ENCODE measurements at places on chromosomes 5 and 9.

- DNase-seq, result no peak
These were observed 17.8 kb upstream of the LAMC3 start for GRCh38 chr9:130990978-130991777.

DNA sequence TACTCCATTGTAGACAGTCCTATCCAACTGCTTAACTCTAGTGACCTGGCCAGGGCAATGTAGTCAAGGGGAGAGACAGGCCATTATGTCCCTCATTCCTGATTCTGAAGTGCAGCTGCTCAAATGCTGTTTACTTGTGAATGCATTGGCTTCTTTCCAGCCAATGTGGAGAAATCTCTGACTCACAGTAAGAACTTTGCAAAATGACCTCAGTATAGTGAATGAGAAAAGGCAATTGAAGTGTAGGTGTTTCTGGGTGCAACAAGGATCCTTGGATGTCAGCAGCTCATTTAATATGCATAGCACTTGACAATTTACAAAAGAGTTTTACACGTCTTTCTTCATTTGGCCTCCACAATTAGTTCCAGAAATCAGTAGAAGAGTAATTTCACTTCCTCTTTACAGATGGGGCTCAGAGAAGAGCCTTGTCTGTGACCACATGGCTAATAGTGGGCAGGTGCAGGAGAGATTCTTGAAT lies 367.2 kb downstream of the OSTF1 start:
- DNase-seq, result peak; percentile 4

- DNase-seq, result no peak
These were observed 285.2 kb upstream of the ITGA1 start for GRCh38 chr5:52502460-52502999.

DNA sequence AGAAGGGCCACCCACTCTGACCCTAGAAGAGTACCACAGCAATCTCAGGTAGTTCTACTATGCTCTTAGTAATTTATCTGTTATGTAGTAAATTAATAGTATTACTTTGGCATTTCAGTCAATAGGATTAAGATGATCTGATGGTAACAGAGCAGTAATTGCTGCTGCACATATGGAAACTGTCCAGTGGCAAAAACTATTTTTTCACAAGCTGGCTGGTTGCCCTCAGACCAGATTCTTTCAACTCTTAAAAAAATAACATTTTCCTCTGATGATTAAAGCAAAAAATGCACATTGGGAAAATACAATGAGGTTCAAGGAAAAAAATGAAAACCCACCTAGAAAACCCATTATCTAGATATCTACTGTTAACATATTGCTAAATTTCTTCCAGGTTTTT lies 19.7 kb downstream of the GLRA1 start:
- no peak for DNase-seq

- DNase-seq, result no peak
These were observed 34.2 kb downstream of the AOPEP start for GRCh38 chr9:94760660-94761059.

- peak; percentile 58 for DNase-seq
These were observed 100.6 kb upstream of the SELENOP start for GRCh38 chr5:42912184-42912798.

DNA sequence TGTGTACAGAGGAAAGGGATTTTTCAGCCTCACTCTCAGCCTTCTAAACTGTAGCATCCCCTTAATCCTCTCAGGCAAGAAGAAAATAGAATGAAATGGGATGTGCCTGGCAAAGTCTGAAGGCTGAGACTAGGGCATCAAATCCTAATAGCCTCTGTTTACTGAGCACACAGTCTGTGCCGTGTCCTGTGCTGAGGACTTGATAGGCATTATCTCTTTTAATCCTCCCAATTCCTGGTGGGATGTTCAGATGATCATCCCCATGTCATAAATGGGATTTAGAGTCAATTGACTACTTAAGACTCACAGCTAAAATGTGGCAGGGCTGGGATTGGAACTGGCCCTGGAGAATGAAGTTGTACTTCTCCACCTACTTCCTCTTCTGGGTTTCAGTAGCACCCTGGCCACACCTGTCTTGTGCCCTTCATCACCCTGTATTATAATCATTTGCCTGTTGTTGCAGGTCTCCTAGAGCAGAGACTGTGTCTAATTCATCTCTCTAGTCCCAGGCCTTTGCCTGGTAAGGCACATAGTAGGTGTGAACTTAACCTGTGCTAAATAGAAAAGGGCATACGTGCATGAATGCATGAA lies 81.0 kb downstream of the WWC1 start:
- no peak for DNase-seq

DNA sequence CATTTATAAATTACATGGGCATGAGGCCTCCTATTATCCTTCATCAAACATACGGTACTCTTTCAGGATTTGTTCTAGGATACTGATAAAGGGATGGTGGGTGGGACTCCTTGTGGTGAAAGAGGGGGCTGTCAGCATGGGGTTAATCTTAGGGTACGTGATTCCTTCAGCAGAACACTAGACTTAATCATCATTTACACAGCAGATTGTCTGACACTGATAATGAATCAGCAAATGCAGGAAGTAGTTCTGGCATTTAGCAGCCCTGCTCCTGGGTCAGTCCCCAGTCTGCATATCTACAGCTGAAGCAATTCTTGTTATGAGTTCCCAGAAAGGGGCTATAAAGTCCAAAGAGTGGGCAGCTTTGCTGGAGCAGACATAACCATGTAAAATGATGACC lies 384.6 kb downstream of the SPOCK1 start:
- peak; percentile 75 for DNase-seq

GRCh38 chr9:121156263-121156731 lies 45.4 kb downstream of the RAB14 start:
- peak; percentile 93 for DNase-seq

GRCh38 chr9:125393426-125393825 lies 131.8 kb downstream of the GAPVD1 start:
- DNase-seq, result peak; percentile 29

DNA sequence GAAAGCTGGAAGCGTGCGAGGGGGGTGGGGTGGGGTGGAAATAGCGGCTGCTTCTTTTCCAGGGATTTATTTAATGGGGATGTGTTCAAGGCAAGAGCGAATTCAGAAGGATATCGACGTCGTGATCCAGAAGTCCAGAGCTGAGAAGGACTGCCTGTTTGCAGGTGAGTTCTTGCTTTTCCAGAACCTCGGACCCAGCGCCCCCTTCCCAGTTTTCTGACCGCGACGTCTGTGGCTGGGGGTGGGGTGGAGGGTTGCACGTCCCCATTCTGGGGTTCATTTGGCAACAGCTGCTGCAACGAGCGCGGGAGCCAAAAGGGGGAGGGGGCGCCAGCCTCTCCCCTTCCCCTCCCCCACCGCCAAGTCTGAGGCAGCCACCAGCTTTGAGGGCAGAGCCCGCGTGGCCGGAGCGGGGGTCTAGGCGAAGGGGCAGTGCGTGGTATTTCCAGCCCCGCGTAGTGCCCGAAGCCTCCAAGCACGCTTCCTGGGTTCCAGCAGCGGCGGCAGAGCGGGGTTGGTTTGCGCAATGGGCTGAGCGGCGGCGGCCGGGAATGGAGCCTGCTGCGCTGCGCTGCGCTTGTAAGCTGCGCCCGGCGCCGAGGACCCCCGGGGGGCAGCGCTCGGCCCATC lies 701 bp downstream of the PARP8 start:
- peak; percentile 41 for DNase-seq

DNA sequence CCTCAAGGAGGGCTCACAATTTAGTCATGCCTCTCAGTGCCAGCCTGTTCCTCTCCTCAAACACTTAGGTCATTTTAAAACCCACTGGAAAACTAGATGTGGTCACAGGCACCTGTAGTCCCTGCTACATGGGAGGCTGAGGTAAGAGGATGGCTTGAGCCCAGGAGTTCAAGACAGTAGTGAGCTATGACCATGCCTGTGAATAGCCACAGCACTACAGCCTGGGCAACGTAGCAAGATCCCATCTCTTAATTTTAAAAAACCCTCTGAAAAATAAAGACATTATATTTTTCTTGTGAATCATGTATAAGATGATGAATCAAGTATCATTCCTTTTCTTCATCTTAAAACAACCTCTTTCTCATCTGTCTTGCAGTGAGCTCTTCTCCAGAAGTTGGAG lies 45.8 kb downstream of the KLF4 start:
- DNase-seq, result no peak

GRCh38 chr5:153352685-153353219 lies 137.7 kb upstream of the GRIA1 start:
- peak; percentile 9 for DNase-seq

GRCh38 chr5:32277798-32278197 lies 34.9 kb downstream of the MTMR12 start:
- no peak for DNase-seq

- DNase-seq, result no peak
These were observed 9.5 kb downstream of the SIL1 start for GRCh38 chr5:139188558-139189270.

GRCh38 chr9:87546704-87547103 lies 49.0 kb downstream of the DAPK1 start:
- peak; percentile 16 for DNase-seq

DNA sequence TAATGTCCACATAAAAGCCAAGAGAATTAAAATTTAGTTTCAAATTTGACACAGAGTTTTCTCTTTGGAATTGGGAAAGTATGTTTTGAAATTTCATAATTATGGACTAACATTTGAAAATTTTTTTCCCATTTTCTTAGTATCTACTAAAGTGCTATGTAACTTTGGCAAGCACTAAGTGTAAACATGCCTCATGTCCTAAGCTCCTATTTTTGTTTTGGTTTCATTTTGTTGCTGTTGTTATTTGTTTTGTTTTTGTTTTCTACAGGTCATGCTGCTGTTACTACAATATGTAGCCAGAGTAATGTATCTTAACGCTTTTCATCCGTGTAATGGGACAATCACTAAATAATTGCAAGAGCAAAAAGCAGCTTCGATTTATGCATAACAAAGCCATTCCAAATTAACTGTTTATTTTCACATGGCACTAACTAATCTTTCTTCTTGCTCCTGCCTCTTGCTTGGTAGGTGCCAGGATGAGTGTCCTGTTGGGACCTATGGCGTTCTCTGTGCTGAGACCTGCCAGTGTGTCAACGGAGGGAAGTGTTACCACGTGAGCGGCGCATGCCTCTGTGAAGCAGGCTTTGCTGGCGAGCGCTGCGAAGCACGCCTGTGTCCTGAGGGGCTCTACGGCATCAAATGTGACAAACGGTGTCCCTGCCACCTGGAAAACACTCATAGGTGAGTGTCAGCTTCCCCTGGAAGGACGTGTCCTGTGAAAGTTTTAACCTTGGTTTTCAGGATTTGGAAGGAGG lies 107.3 kb upstream of the PRRC1 start:
- no peak for DNase-seq

DNA sequence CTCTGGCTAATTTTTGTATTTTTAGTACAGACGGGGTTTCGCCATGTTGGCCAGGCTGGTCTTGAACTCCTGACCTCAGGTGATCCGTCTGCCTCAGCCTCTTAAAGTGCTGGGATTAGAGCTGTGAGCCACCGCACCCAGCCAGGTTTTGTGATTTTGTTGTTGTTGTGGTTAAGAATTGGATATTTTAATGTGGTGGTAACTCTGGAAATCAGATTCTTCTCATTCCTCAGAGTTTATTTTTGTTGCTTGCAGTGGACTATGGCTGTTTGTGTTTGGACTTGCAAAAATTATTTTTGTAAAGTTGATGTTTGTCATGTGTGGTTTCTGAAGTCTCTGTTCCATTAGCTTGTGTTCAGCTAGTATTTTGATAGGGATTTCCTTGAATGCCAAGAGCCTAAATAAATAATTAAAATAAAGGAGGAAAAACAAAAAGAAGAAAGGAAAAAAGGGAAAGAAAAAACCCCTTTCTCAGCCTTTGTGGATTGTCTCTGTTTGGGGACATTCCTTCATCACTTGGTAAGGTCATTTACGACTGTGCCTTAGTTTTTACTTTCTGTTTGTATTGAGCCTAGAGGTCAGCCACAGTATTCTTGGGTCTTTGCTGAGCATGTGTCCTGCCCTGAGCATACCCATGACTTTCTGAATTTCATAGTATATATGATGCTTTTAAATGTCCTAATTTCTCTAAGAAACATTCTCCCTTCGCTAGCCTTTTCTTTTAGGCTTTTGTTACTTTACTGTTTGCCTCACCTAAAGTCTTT lies 37.3 kb downstream of the PBX3 start:
- DNase-seq, result peak; percentile 29

DNA sequence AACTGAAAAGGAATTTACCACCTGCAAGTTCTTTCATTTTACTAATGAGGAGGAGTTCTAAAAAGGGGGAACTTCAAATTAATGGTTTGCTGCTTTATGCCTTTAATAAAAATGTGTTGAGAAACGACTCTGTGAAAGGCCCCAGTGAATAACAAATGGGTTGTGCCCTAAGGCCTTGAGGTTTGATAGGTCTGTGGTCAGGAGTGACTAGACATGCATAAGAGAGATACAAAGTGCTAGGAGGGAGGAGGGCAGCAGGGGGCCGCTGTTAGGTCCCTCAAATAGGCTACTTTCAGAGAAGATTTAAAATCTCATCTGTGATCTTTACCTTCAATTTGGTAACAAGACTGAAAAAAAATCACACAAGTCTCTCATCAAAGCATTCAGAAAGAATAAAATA lies 58.3 kb downstream of the FAM81B start:
- no peak for DNase-seq

DNA sequence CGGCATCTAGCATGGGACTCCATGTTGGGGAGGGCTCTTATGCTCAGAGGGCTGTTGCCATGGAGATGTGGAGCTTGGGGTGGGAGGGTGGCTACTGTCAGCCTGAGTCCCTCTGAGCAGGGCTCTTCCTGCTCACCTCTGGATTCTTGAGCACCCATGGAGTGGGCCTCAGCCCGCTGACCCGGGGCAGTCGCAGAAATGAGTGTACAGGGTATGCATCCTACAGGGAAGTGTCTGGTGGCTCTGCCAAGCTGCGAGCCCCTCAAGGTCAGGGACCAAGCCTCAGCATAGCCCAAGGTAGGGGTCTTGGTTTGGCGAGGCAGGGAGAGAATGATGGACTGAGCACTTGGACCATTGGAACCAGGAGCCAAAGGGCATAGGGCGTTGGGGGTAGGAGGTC lies 104.1 kb downstream of the DAB2IP start:
- no peak for DNase-seq

GRCh38 chr5:134111741-134112647 lies 2.5 kb upstream of the TCF7 start:
- peak; percentile 26 for DNase-seq

GRCh38 chr5:75734913-75735789 lies 17.9 kb upstream of the POC5 start:
- DNase-seq, result no peak

DNA sequence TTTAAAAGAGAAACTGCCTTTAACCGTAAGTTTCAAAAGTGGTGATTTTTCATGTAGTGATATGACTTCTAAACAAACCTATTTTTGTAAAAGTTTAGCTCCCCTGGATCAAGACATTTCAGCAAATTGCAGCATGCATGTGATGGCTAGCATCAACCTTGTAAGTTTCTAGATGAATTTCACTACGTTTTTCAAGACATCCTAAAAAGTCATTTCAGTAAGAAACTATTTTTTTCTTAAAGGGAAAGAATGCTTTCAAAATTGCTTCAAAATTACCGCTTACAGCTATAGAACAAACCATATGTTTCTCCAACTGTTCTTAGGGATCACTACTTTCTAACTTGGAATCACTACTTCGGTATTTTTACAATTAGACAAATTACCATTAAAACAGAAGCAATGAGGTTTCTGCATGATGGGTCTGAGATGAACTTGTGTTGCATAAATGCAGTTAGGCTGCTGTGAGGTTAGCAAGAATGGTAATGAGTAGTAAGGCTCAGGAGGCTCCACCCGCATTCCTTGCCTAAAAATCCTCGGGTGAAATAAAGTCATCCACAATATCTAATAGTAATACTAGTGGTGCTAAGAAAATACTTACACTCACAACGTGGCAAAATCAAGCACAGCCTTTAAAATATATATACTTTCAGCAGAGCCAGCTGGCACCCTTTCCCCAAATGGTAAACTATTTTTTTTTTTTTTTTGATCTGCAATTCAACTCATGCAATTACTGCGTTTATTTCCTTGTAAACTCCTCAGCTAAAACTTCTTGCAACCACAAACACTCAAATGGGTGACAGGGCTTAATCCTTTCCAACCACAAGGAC lies 53.8 kb downstream of the CDC14B start:
- peak; percentile 34 for DNase-seq

All from fibroblast of skin of right quadriceps (primary cell).